ENCODE measurements at places on chromosomes 4 and X.

- no peak for DNase-seq
Measured at GRCh38 chr4:151833174-151833573, 72.4 kb upstream of the GATB start.

DNA sequence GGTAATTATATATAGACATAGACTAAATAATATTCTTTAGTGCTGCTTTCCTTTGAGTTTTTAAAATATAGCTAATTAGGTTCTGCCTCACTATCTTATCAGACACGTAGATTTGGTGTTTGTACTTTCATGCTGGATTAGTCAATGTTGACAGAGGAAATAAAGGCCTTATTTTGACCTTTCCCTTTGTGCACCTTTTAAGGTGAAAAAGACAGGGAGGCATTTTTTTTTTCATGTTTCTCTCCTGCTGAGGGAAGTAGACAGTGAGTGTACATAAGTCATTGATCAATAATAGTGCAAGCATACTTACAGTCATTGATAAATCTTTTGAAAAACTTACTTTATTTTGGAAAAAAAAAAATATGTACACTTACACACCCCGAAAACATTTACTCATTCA lies 467.8 kb downstream of the GRXCR1 start:
- no peak for DNase-seq

GRCh38 chr4:144666539-144667175 lies 20.7 kb downstream of the HHIP start:
- DNase-seq: no peak

GRCh38 chrX:39759526-39760224 lies 338.1 kb downstream of the BCOR start:
- DNase-seq: no peak

DNA sequence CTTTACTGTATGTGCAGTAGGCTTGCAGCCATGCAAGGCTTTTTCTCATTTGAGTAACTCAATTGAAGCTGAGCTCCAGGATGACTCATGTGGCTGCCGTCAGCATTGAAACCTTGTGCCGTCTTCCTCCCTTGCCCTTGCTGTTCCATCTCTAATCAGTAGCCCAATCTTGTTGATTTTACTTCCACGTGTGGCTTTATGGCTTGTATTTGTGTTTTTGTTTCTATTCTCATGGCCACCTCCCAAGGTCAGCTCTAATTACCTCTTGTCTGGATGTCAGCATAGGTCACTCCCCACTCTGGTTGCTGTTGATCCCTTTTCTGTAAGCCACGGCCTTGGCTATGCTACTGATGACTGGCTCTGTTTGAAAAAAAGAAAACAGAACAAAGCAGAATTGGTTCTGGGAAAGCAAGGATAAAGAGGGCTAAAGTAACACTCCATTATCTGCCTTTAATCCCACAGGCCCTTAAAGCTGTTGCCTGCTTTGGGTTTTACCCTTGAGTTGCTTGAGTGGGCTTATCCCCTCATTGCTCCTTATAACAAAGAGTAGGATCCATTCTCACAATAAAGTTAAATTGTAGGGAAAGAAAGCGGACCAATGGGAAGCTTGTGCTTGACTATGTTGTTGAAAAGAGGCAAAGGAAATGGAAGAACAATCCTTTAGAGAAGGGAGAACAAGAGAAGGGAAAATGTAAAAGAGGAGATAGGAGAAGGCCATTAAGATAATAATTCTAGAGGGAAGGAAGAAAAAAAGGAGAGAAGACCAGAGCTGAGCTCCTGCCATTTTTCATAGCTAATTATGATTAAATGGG lies 173.9 kb upstream of the PGRMC2 start:
- no peak for DNase-seq

DNA sequence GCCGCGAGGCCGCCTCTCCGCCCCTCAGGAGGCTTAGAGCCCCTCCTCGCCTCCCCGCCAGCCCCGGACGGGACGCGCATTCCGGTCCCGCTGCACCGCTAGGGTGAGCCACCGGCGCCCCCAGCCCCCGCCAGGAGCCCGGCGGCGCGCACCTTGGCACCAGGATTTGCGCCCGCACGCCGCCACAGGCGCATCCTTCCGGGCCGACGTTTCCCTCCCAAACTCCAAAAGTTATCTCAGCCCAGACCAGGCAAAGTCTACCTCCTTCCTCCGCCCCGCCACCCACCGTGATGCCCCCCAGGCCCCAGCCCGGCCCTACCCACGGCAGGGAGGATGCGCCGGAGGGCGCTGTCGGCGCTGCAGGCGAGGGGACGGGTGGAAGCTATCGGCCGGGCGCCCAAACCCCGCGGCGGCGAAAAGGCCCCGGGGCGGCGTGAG lies 538 bp downstream of the SCML2 start:
- DNase-seq: no peak

DNA sequence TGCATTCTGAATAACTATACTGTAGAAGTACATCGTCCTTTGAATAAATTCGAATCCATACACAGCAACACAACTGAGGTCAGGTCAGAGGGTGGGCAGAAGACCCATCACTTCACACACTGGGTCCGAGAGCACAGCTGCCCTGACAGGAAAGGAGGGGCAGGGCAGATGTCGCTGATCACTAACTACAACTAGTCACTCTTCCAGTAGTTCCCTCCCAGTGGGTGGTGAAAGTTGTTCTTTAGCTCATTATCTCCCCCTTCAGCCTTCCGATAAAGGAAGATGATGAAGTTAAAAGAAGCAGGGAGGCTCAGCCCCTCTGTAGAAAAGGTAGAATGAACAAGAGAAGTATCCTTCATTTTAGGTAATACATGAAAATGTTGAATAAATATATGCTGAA lies 278.9 kb downstream of the INPP4B start:
- peak; percentile 57 for DNase-seq

- no peak for DNase-seq
Measured at GRCh38 chr4:123381996-123382395, 14.6 kb upstream of the SPRY1 start.

GRCh38 chr4:113872426-113873260 lies 106.8 kb downstream of the ARSJ start:
- no peak for DNase-seq

GRCh38 chr4:10625131-10625530 lies 59.4 kb downstream of the CLNK start:
- no peak for DNase-seq

- no peak for DNase-seq
Measured at GRCh38 chr4:106530821-106531220, 162.2 kb upstream of the GIMD1 start.

GRCh38 chr4:182286931-182287330 lies 43.7 kb downstream of the TENM3 start:
- DNase-seq: no peak

DNA sequence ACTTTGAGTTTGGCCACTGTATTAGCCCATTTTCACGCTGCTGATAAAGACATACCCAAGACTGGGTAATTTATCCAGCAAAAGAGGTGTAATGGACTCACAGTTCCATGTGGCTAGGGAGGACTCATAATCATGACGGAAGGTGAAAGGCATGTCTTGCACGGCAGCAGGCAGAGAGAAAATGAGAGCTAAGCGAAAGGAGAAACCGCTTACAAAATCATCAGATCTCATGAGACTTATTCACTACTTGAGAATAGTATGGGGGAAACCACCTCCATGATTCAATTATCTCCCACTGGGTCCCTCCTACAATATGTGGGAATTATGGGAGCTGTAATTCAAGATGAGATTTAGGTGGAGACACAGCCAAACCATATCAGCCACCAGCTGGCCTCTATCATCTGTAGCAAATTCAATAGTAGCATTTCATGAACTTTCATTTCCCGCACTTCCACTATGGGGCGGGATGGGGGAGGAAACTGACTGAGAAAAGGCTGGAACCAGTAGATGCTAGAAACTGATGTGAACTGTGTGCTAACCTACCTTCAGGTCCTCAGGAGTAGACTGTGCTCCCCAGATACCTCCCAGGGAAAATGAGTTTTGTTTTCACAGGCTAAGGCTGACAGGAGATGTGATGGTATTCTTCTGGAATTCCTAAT lies 35.3 kb upstream of the LGI2 start:
- no peak for DNase-seq

GRCh38 chrX:46953597-46953996 lies 41.4 kb downstream of the JADE3 start:
- DNase-seq: peak; percentile 9

DNA sequence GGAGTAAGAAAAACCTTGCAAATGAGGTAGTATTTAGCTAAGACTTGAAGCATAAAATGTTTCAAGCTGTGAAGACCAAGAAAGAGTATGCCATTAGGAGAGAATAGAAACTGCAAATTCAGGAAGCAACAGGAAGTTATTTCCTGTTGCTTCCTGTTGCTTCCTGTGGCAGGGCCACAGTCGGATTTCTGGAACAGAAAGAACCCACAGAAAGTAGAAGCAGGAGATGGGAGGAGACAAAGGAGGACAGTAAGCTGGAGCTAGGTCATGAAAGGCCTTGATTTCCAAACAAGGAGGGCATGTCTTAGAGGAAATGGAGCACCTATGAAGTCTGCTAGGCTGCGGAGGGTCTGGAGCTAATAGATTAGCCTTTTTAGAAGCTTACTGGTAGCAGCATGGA lies 17.2 kb downstream of the ASB11 start:
- DNase-seq: no peak

GRCh38 chr4:89347363-89348025 lies 39.9 kb upstream of the GPRIN3 start:
- no peak for DNase-seq

DNA sequence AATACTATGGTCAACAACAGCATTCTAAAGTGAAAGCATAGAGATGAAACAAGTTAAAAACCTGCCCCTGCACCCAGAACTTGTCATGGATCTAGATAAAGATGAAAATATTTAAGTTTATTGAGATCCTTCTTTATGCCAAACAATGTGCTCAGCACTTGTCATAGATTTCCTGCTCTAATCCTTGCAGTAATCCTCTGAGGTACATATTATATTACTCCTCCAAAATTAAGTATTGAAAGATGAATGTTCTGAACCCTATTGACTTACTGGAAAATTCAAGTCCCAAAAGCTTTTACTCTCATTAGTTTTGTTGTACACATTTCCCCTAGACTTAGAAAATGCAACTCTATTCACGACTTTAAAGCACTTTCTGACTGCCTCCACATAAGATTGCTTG lies 35.6 kb downstream of the CAMK2D start:
- no peak for DNase-seq

DNA sequence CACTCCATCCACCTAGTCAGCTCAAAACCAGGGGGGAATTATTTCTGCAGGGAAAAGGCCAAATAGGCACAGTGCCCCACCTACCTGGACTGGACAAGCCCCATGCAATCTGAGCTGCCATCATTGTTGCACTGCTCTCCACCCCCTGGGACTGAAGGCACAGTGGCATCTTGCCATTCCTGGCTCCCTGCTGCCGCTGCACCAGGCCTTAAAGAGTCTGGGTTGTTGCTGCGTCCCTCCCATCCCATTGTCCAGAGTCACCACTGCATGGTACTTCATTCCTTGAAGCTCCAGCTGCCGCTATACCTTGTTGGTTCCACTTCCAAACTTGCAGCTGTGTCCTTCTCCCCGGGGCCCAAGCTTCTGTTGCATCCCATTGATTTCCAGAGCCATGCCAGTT lies 629.7 kb downstream of the STIM2 start:
- no peak for DNase-seq

DNA sequence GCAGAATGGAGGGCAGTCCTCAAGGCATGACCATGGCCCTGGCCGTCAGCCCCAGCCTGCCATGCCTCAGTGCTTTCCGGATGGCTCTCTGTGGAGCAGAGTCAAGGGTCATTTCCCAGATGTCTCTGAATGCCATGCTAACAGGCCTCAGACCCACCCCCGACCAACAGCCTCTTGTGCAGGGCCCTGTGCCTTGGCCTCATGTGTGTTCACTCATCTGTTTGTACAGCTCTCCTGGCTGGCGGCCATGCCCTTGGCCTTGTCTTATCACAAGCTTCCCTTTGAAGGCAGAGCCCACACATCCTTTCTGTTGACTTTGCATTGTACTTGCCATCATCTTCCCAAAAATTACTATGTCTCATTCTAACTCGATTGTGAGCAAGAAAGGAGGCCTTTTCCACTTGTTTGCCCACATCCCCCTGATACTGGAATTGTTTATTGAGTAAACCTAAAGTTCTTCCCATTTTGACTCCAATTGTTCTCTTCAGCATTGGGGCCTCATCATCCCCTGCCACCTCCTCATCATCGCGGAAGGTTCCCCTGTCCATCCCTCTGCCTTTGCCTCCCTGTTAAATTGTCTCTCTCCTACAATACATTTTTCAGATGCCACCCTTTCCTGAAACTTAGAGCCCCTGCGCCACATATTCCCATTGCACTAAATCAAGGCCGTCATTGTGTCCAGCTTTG lies 6.3 kb downstream of the CA5B start:
- no peak for DNase-seq

- no peak for DNase-seq
Measured at GRCh38 chrX:153333266-153333665, 687 bp upstream of the ZNF275 start.

DNA sequence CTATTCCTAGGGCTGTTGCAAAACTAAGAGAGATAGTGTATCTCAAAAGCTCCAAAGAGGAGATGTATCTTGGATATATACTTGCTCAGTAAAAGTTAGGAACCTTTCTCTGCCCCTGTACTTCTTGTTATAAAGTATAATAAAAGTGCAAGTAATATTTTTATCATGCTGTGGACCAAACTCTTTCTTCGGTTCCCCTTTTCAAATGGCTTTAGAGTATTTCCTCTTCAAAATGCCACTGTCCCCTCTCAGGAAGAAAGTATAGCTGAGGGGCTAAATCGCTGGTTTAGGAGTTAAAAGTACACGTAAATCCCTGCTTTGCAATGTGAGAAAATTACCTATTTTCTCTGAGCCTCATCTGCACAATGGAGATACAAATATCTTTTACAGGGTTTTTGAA lies 169.1 kb upstream of the FTHL17 start:
- DNase-seq: no peak

DNA sequence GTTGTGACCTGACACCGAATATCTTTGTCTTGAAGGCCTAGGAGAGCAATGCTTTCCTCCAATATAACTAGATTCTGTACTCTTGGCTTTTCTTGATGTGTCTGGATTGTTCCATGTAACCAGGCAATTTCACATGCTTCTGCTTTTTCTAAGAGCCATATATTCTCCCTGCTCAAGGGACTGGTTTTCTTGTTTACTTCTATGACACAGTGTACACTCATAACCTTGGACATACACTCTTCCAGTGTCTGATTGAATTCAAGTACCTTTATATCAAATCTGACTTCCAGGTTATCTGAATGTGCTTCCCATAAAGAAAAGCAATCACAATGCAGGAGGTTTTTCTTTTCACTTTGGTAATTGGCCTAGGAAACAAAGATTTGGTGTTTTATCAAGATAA lies 17.4 kb upstream of the EIF4E start:
- no peak for DNase-seq

GRCh38 chr4:185771711-185772390 lies 40.1 kb downstream of the SORBS2 start:
- no peak for DNase-seq

DNA sequence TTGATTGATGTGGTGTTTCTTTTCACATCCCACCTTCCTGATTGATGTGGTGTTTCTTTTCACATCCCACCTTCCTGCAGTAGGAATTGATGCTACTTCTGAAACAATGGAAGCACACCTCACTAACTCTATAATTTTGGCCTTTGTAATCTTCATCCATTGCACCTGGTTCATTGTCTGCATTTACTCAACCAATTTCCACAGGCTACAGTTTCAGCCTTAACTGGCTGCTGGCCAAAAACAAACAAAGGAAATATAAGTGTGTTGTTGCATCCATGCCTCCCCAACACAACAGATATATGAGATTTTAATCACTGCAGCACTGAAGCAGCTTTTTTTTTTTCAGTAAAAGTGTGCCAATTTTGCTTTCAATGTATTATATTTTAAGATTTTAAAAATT lies 867.6 kb upstream of the PCDH7 start:
- no peak for DNase-seq

GRCh38 chr4:27016551-27016950 lies 155.9 kb downstream of the STIM2 start:
- no peak for DNase-seq

GRCh38 chrX:341541-342101 lies 23.0 kb upstream of the GTPBP6 start:
- no peak for DNase-seq
